ENCODE measurements at places on chromosomes 6 and 20. TPM values are rescaled to one million over a fixed set of nuclear protein-coding genes. Genes with fewer than 3 reads are reported as not detected.
A peak's percentile ranks its signal among the peaks of the same experiment; 100 is the strongest.

DNA sequence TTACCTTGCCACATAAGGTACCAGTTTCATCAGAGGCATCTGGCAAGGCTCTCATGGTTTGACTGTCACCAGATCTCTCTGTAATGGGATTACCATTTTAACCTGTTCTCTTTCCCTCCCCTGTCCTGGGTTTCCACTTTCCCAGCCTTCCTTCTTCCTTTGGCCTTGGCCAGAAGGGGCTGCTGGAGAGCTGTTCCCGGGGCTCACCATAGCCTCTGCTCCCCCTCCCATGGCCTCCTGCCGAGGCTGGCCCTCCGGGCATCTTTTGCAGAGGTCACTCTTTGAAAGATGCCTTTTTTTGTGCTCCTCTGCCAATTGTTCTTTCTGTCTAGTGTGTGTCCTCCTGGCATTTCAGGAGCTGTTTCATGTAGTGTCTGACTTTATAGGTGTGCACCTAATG is 100.7 kb upstream of the SCP2D1 start:
- DNase-seq, result no peak
- no peak overlapping the region for H3K27ac ChIP-seq
- H3K36me3 ChIP-seq, result no peaks in the 10 kb centered on the region
- no peak overlapping the region for H3K4me3 ChIP-seq

DNA sequence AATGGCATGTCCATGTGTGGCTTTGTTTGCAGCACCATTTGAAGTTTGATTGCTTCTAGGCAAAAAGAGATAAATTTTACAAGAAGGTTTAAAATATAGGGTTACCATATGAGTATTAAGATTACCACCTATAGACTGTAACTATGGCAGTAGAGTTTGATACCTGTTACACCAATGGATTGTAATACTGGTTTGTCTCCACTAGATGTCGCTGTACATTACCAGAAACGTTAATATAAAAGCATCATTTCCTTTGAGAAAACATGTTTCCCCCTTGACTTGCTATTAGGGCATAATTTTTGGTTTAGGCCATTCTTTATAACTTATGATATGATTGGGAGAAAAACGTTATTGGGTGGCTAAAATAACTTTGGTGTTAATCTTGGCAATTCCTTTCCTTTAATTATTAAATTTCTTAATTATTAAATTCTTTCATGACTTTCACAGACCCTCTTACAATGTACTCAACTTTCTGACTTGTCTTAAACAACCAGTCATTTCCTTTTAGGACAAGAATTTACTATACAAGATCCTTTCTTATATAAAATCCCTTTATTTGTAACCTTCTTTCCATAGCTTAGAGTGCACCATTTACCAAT is 42.8 kb downstream of the HLA-DPB1 start:
- peak; percentile 88 for DNase-seq
- H3K27ac ChIP-seq, result no peak overlapping the region
- peaks cover 26% of the 10 kb centered on the region for H3K4me1 ChIP-seq
- no peak overlapping the region for H3K4me3 ChIP-seq

- no peaks in the 10 kb centered on the region for H3K36me3 ChIP-seq
- no peaks in the 10 kb centered on the region for H3K27me3 ChIP-seq
- H3K4me3 ChIP-seq, result no peak overlapping the region
- no peak for DNase-seq
- no peak overlapping the region for H3K27ac ChIP-seq
- no peaks in the 10 kb centered on the region for H3K4me1 ChIP-seq
Measured at GRCh38 chr6:143363299-143363698, 87.2 kb downstream of the ADAT2 start.

GRCh38 chr20:2987861-2988260 is 55.6 kb upstream of the GNRH2 start:
- H3K27ac ChIP-seq, result no peak overlapping the region
- peaks cover 20% of the 10 kb centered on the region for H3K36me3 ChIP-seq
- H3K4me3 ChIP-seq, result no peak overlapping the region
- no peaks in the 10 kb centered on the region for H3K27me3 ChIP-seq
- H3K4me1 ChIP-seq, result peaks cover 16% of the 10 kb centered on the region

GRCh38 chr6:46288835-46289234 is 118.1 kb upstream of the ENPP5 start:
- no peak overlapping the region for H3K27ac ChIP-seq
- peak; percentile 51 for DNase-seq
- no peak overlapping the region for H3K4me3 ChIP-seq
- no peaks in the 10 kb centered on the region for H3K36me3 ChIP-seq

DNA sequence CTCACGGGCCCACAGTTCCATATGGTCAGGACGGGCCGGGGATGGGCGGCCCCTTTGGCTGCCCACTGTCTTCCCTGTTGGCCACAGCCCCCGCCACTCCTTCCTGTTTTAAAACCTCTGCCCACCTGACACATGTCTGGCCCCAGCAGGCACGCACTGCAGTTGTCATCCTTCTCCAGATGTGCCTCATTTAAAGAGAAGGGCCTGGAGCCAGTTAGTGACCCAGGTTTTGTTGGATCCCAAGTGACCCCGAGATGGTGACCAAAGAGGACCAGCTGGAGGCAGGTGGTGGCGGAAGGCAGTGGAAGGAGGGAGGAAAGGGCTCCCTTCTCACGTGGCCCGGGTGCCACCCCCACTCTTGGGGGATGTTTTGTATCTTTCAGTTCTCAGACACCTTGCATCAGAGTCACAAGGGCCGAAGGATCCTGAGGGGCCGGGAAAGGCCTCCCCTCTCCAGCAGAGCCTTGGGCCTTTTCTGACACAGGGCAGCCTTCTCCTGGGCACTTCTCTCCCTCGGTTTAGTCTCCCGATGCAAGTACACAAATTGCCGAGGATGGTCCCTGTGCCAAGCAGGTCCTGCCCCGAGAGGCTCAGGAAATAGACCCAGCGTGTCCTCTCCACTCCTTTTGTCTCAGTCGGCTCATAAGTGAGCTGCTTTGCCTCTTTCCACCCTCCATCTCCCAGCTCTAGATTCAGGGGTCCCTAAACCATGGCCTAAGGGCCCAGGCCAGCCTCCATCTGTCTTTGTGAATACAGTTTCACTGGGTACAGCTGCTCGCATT is 117.6 kb downstream of the SULF2 start:
- no peaks in the 10 kb centered on the region for H3K4me1 ChIP-seq
- H3K27ac ChIP-seq, result no peak overlapping the region
- H3K4me3 ChIP-seq, result no peak overlapping the region
- no peak for DNase-seq

GRCh38 chr20:12047838-12048432 is 130.2 kb downstream of the BTBD3 start:
- H3K4me3 ChIP-seq, result no peak overlapping the region
- no peaks in the 10 kb centered on the region for H3K27me3 ChIP-seq
- H3K27ac ChIP-seq, result no peak overlapping the region

- no peaks in the 10 kb centered on the region for H3K36me3 ChIP-seq
- no peaks in the 10 kb centered on the region for H3K4me1 ChIP-seq
- no peak for DNase-seq
- no peaks in the 10 kb centered on the region for H3K27me3 ChIP-seq
Measured at GRCh38 chr20:20497242-20497978, 129.5 kb downstream of the INSM1 start.

GRCh38 chr6:168181876-168182275 is 102.9 kb upstream of the FRMD1 start:
- no peaks in the 10 kb centered on the region for H3K36me3 ChIP-seq
- no peaks in the 10 kb centered on the region for H3K4me1 ChIP-seq
- no peaks in the 10 kb centered on the region for H3K27me3 ChIP-seq
- H3K27ac ChIP-seq, result no peak overlapping the region
- H3K4me3 ChIP-seq, result no peak overlapping the region

DNA sequence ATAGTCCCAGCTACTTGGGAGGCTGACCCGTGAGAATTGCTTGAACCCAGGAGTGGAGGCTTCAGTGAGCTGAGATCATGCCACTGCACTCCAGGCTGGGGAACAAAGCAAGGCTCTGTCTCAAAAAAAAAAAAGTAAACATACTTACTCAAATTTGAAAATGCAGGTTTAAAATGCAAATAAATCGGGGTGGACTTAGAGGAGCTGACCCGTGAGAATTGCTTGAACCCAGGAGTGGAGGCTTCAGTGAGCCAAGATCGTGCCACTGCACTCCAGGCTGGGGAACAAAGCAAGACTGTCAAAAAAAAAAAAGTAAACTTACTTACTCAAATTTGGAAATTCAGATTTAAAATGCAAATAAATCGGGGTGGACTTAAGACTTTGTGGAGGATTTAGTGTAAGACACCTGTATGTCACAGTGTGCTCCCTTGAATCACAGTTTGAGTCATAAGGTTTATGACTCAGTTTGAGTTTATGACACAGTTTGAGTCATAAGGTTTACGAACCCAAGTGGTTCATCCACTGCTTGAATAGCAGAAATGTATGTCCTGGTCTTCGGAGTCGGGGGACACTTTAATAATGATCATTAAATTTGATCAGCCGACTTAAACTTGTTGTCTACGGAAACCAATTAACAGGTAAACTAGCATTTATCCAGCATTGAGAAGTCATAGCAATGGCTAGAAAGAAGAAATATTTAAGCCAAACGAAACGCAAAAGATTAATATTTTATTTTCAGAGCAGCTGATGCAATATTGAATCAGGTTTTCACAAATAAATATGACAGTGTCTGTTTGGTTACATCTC is 6.8 kb upstream of the MRPS10 start:
- DNase-seq, result peak; percentile 69
- peak overlapping the region; percentile 91 for H3K27ac ChIP-seq
- peaks cover 35% of the 10 kb centered on the region for H3K4me1 ChIP-seq
- H3K27me3 ChIP-seq, result no peaks in the 10 kb centered on the region
- 0 out of 2 replicates have a peak overlapping the region, but pooled peaks have one; percentile 18 for H3K4me3 ChIP-seq

GRCh38 chr6:32931211-32931610 is 9.6 kb downstream of the HLA-DMB start:
- H3K4me3 ChIP-seq, result no peak overlapping the region
- no peaks in the 10 kb centered on the region for H3K4me1 ChIP-seq
- H3K27me3 ChIP-seq, result no peaks in the 10 kb centered on the region

DNA sequence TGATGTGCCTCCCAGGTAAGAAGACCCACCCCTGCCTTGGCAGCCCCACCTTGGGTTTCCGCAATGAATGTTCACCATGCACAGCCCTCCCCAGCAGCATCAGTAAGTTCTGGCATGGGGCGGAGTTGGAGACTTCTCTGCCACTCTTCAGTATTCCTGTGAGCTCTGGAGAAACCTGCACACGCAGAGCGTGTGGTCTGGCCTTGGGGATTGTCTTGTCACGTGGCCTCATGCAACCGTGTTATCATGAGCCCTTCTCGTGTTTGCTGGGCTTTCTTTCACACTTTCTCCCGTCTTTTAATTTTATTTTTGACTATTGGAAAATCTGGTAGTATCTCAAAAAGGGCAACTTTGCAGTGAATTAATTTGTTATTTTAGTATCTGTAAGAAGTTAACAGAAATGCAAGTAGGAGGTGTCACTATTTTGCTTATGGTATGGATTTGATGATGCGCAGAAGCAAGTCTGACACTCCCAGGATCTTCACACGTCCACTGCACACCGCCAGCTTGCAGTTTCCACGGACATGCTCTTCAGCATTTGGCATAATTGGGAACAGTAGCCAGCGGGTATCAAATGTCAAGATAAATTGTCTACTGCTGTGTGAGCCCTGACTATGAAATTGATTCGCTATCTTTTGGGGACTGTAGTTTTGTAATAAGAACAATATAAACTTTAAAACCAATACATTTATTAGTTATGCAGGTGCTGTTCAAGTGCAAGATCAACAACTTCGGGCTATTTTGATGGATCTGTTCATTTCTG is 463.5 kb downstream of the QKI start:
- H3K4me1 ChIP-seq, result no peaks in the 10 kb centered on the region
- H3K36me3 ChIP-seq, result no peaks in the 10 kb centered on the region
- H3K4me3 ChIP-seq, result no peak overlapping the region

GRCh38 chr6:42314571-42315258 is 97.1 kb upstream of the MRPS10 start:
- H3K36me3 ChIP-seq, result no peaks in the 10 kb centered on the region
- peaks cover 32% of the 10 kb centered on the region for H3K4me1 ChIP-seq
- H3K27me3 ChIP-seq, result no peaks in the 10 kb centered on the region
- H3K27ac ChIP-seq, result no peak overlapping the region
- H3K4me3 ChIP-seq, result no peak overlapping the region
- DNase-seq, result no peak

DNA sequence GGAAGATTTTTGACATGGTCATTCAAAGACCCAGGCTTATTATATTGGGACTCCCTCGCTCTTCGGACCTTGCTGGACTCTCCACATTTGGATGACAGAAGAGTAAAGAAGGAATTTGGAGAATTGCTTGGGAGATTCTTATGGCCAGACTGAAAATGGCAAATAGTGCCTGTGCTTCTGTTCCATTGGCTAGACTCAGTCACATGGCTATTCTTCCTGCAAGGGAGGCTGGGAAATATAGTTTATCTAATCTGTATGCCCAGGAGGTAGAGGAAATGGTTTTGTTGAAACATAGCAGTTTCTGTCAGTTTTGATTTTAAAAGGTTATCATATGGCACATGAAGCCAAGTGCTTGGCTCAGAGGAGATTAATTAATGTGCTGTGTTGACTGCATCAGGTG is 286.6 kb upstream of the JAG1 start:
- no peaks in the 10 kb centered on the region for H3K4me1 ChIP-seq
- no peaks in the 10 kb centered on the region for H3K36me3 ChIP-seq
- H3K27me3 ChIP-seq, result no peaks in the 10 kb centered on the region
- no peak overlapping the region for H3K27ac ChIP-seq
- no peak overlapping the region for H3K4me3 ChIP-seq

DNA sequence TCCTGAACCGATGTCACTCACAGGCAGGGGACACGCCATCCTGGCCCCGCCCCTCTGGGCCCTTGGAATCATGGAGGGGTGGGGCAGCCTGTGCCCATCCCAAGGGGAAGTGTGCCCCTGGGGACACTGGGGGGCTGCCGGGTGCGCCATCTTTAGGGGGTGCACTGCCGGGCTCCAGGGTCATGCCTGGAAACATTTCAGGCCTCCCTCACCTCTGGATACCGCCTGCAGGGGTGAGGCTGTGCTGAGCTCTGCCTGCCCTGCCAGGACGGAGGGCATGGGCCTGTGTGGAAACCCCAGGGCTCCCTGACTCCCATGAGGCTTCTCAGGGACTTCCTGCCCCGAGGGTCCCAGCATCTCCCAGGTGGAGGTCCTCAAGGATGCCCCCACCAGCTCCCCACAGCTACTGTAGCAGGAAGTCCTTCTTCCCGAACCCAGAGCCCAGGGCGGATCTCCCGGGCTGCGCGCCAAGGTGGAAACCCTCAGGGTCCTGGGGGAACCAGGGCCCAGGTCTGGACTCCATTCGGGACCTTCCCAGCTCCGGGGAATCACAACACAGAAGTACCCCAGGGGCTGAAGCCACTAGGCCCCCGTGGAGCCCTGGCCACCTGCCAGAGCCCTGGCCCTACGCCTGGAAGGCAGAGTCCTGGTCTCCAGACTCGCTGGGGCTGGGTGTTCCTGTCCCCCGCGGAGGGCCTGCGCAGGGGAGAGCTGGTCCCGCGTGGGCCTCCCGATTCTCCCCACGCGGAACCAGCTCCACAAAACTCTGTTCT is 15.6 kb downstream of the CHRNA4 start:
- no peaks in the 10 kb centered on the region for H3K36me3 ChIP-seq
- no peaks in the 10 kb centered on the region for H3K27me3 ChIP-seq
- no peak overlapping the region for H3K27ac ChIP-seq
- no peak for DNase-seq
- no peak overlapping the region for H3K4me3 ChIP-seq
- H3K4me1 ChIP-seq, result no peaks in the 10 kb centered on the region

Gene TGM3
- not detected for total RNA-seq

Gene MACROD2
- total RNA-seq, result 0.04 TPM

Gene CTAGE9
- total RNA-seq, result not detected

Gene ID4
- total RNA-seq, result not detected

Gene SLC22A16
- not detected for total RNA-seq

Gene LBP
- total RNA-seq, result not detected

Gene LHFPL5
- not detected for total RNA-seq

Gene PRSS35
- not detected for total RNA-seq

Gene SRSF12
- total RNA-seq, result not detected

Gene C6orf47
- 35.6 TPM for total RNA-seq

Gene SEL1L2
- total RNA-seq, result not detected

Gene TOX2
- 54.1 TPM for total RNA-seq

Gene UBE2C
- total RNA-seq, result 141 TPM

Gene MAPK13
- 1.6 TPM for total RNA-seq

Gene MYO6
- 2.0 TPM for total RNA-seq

Gene HRH3
- not detected for total RNA-seq

Gene NHLRC1
- not detected for total RNA-seq

Gene RBM39
- 315 TPM for total RNA-seq
